ENCODE measurements at places on chromosomes 1 and 21.

- DNase-seq = no peak
Observed at GRCh38 chr21:33037501-33037900, 11.8 kb downstream of the OLIG2 start.

DNA sequence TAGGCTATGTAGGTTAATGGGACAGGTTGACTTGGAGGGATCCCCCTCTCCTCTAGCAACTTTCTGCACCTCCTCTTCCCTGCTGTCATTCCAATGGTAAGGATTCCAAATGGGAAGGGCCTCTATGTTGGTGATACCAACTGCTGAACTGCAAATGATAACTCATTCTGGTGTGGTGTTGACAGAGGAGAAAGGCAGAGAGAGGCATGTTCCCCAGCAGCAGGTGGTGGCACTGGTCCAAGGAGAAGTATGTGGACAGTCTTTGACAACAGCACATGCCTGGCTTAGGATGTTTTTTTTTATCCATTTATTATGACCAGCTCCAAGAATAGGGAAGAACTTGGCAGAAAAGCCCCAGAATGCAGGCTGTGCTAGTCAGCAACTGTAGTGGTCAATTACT is 19.6 kb upstream of the SPAG17 start:
- no peak for DNase-seq

DNA sequence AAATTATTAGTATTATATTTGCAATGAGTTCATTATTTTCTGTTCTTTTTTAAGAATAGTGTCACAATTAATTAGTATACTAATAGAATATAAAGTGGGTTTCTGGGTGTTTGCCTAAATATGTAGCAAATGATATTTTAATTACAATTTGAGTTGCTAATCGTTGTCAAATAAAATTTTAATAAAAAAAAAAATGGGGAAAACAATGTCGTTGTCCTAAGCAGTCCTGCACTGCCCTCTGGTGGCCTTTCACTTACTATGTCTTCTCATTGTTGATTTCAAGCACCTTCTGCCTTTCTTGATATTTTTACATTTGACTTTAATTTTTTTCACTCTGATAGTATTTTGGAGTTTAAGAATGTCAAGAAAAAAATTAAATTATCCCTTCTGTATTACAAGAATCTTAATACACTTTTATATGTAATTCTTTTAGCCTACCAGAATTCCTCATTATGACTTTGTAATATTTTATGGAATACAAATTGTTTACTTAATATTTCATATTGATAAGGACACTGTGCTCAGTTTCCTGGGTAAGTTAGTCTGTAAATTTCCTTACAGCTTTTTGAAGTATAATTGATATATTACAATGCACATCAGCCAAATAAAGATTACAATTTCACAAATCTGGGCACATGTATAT is 104.5 kb upstream of the FMN2 start:
- DNase-seq = no peak

DNA sequence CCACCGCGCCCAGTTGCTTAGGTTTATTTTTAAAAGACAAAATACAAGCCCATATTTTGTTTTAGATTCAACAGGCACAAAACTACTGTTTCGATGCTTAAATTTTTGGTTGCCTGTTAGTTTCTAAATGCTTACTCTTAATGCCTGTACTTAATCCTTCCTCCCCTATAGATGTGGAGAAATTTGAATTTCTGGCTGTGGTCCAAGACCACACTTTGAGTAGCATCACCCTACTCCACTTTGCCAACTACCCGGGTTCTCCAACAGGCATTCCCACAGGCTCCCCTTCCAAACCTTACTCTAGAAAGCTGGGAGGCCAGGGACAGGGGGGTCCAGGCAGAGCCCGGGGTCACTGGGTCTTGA is 20.0 kb downstream of the LACTBL1 start:
- no peak for DNase-seq

DNA sequence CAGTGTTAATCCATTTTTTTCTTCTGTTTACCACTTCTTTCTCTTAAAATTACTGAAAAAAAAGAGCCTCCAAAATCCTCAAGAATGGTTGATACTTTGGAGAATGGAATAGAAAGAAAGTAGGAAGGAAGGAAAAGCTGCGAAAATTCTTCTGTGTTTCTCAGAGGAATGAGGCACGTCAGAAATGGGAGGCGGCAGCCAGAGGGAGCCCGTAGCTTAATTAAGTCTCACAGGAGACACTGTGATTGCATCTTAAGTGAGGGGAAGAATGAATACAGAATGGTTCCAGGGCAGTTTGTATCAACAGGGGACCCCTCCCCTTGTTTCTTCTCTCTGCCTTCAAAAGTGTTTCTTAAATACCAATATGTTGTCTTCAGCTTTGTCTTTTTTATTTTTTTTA is 1099.5 kb downstream of the PLA2G4A start:
- DNase-seq = peak; percentile 72

GRCh38 chr1:153985941-153986761 is at the start of gene RAB13:
Gene RAB13 (minus strand): TSS chr1:153986339. CDS start chr1:153986236, 103 bp downstream.
- peak; percentile 96 for DNase-seq

GRCh38 chr1:206793620-206794019 is 21.3 kb upstream of the IL10 start:
- DNase-seq = no peak

GRCh38 chr1:230831771-230832170 is 36.5 kb downstream of the C1orf198 start:
- peak; percentile 10 for DNase-seq

- DNase-seq = no peak
Observed at GRCh38 chr21:34027721-34028461, 45.5 kb upstream of the MRPS6 start.

- DNase-seq = no peak
Observed at GRCh38 chr1:108117945-108118902, 81.9 kb downstream of the SLC25A24 start.

DNA sequence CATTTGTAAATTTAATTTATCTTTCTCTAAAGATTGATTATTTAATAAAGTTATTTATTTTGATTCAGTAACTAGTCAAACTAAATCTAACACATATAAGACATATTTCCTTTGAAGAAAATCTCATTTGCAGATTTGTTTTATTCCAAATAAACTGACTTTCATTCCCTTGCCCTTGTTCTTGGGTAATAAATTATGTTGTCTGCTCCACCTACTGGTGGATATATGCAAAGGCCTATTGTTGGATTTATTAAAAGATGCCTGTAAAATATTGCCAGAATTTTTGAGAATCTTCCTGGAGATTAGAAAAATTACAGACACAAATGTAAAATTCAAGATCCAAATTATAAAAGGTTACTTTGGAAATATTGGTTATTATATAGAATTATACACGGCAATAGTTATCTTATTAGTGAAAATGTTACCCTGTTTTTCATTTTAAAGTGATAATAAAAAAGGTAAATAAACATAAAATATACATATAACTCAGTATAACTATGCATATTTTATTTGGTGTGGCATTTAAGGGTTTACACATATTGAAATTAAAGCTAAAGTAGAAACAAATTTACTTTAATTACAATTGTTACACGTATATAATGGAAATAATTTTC is 116.1 kb downstream of the SPATA17 start:
- DNase-seq = no peak

DNA sequence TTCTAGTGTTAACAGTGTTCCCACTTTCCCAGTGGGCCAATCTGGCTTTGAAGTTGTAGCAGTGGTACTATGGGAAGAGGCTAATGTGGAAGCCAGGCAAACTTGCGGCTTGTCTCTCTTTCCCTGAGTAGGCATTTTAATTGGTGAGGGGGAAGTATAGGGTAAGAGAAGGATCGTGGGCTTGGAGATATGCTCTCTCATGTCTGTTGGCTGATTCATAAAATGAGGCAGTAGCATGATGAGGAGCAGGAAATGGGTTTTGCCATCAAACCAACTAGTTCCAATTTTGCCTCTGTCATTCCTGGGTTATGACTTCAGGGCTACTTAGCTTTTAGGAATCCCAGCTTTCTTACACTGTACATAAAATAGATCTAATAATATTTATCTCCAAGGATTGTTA is 12.1 kb downstream of the C8A start:
- no peak for DNase-seq

- DNase-seq = no peak
Observed at GRCh38 chr21:24150753-24151152, 1456.5 kb downstream of the MRPL39 start.

DNA sequence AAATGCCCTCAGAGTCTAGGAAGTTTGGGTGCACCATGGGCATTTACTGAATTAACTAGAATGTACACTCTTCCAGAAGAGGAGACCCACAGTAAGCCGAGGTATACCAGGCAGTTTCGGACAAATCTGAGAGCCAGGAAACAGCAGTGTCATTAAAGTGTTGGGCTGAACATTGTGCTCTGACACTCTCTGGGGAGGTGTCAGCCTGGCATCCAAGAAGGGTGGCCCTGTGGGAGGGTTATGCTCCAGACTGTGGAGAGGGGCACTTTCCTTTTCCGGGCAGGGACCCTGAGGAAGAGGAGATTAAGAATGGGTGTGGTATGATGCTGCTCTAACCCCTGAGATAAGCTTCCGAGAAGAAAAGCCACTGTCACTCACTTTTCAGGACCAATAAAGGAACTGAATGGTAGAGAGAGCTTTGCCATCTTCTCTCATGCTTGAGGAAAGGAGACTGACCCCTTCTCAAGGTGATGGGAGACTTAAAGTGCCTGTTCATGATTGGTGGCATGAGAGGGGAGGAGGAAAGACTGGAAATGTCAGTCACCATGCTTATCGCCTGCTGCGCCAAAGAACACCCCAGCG is 98.2 kb downstream of the UCK2 start:
- DNase-seq = peak; percentile 27

GRCh38 chr1:78009276-78009675 is 4.5 kb downstream of the DNAJB4 start:
- DNase-seq = no peak

- no peak for DNase-seq
Observed at GRCh38 chr1:24409535-24409934, 4.0 kb downstream of the STPG1 start.

GRCh38 chr21:17612023-17612564 is 607 bp downstream of the BTG3 start:
- DNase-seq = peak; percentile 60

GRCh38 chr1:192159014-192159413 is 752 bp downstream of the RGS18 start:
- DNase-seq = no peak

- DNase-seq = peak; percentile 66
Observed at GRCh38 chr1:41361495-41362356, 492 bp downstream of the FOXO6 start.

DNA sequence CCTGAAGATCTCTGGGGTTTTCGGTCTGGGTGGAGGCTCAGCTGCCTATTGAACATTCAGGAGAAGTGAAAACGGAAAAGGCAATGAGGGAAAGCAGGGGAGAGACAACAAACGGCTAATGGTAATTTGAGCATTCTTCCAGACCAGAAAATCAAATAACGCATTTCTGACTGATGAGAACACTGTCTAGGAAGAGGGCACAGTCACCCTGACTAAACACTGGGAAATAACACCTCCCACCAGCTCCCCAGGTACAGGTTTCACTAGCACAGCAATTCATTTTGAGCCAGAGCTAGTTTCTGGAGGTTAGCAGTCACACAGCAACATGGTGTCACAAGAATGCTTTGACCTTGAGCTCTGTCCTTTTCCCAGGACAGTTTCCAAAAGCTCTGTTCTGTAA is 21.1 kb downstream of the NCF2 start:
- DNase-seq = peak; percentile 78

GRCh38 chr1:227450489-227450888 is 112.9 kb upstream of the ZNF678 start:
- no peak for DNase-seq

DNA sequence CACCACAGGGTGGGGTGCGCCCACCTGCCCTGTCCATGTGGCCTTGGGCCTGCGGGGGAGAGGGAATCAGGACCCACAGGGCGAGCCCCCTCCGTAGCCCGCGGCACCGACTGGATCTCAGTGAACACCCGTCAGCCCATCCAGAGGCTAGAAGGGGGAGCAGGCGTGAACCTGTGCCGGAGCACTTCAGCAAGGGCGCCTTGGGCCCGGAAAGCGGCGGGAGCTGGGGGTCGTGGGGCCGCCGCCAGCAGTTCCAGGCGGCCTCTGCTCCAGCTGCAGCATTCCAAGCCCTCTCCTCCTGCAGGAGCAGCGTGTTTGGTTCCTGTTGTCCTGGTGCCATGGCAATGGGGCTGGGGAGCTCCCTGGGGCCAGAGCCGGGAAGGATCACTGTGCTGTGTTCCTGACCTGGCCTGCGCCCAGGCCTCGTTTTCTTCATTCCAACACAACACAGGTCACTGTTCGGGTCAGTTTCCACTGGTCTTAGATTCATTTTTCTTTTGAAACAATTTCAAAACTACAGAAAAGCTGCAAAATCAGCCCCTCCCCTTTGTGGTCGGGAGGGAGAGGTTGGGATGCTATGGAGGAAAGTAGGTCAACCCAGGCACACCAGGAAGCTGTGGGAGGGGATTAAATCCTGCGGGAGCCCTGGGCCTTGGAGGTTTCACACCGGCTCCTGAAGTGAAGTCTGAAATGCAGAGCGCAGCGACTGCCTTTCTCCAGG is 18.8 kb downstream of the SLX9 start:
- peak; percentile 79 for DNase-seq

DNA sequence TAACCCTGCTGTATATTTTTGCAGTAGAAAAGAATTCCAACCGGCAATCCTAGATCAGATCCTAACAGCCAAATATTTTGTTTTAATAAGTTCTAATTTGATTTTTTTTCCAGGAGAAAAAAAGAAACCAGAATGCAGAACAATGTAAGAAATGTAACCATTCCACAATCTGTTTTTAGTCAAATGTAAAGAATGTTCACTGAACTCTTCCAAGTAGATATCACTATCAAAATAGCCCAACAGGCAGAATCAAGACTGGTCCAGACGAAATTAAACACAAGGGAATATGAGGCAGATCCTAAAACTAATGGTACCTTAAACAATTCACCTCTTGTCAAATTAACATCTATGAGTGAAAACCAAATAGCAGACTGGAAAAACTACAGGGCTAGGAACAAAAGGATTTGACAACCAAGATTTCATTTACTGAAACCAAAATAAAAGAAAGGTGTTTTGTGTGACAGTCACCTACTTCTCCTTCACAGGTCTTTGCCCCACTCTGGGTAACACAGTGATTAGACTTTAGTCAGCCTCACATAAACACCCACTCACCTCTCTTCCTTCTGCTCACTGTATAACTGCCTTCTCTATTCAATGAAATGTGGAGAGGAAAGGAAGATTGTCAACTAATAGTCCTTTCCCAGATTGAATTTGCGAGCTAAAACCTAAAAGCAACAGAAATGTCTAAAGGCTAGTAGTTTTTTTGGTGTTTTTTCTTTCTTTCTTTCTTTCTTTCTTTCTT is 137.9 kb downstream of the FAF1 start:
- no peak for DNase-seq

Data from islet precursor cell (in vitro differentiated cells).